ENCODE measurements at places on chromosomes 12 and 14. TPM values are rescaled to one million over a fixed set of nuclear protein-coding genes. Genes with fewer than 3 reads are reported as not detected.

The PYGL gene
- 37.0 TPM for total RNA-seq

The MYRFL gene
- 3.3 TPM for total RNA-seq

The BMAL2 gene
- 16.4 TPM for total RNA-seq

The COX14 gene
- total RNA-seq, result 52.1 TPM

The FAM186B gene
- 0.49 TPM for total RNA-seq

The KRT6B gene
- 441 TPM for total RNA-seq

All from lower leg skin (tissue), 4 donors.